ENCODE measurements at places on chromosomes 2 and 18. TPM values are rescaled to one million over a fixed set of nuclear protein-coding genes. Genes with fewer than 3 reads are reported as not detected.

GRCh38 chr2:241897231-241897916 lies 27.8 kb downstream of the RTP5 start:
- no peaks in the 10 kb centered on the region for H3K27me3 ChIP-seq
- no peak overlapping the region for H3K4me3 ChIP-seq
- H3K27ac ChIP-seq = no peak overlapping the region
- no peaks in the 10 kb centered on the region for H3K4me1 ChIP-seq

DNA sequence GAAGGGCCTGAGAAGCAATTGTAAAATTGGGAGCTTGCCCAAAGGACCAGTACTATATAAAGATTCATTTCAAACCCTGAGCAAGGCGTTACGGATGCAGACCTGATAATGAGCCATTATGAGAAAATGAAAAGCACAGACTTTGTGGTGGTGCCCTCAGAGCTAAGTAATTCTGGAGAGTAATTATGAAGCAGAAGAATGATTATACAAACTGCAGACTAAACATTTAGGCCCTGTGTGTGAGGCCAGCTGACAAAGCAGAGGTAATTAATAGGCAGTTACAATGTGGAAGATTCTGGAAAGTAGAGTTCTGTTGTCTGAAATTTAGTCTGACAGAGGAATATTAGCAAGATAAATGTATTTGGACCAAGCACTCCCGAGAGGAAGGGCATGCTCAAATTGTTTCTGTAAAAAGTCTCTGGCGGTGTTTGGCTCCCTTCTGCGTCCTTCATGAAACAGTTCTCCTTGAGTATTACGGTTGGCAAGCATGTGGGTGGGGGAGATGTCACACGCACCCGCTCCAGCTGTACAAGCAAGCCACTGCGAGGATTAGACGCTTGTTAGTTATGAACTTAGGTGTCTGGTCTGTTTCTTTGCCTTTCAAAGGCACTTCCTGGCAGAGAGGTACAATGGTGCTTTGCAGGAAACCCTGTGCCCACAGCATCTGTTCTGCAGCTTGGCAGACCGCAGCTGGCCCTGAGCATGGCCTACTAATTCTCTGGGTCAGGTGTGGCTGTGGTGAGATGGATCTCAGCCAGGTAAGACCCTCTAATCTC lies 45.5 kb downstream of the CDC42EP3 start:
- H3K36me3 ChIP-seq = no peaks in the 10 kb centered on the region
- no peaks in the 10 kb centered on the region for H3K27me3 ChIP-seq
- peak overlapping the region; percentile 68 for H3K27ac ChIP-seq
- no peaks in the 10 kb centered on the region for H3K4me1 ChIP-seq

ANKRD53 gene
- not detected for total RNA-seq

- no peak overlapping the region for H3K27ac ChIP-seq
- H3K4me1 ChIP-seq = peaks cover 38% of the 10 kb centered on the region
- no peaks in the 10 kb centered on the region for H3K36me3 ChIP-seq
- H3K27me3 ChIP-seq = no peaks in the 10 kb centered on the region
- no peak for DNase-seq
Measured at GRCh38 chr2:171084128-171084527, 76.6 kb downstream of the TLK1 start.

CCDC102B gene
- total RNA-seq = 1.5 TPM

NRBP1 gene
- total RNA-seq = 71.1 TPM

DNA sequence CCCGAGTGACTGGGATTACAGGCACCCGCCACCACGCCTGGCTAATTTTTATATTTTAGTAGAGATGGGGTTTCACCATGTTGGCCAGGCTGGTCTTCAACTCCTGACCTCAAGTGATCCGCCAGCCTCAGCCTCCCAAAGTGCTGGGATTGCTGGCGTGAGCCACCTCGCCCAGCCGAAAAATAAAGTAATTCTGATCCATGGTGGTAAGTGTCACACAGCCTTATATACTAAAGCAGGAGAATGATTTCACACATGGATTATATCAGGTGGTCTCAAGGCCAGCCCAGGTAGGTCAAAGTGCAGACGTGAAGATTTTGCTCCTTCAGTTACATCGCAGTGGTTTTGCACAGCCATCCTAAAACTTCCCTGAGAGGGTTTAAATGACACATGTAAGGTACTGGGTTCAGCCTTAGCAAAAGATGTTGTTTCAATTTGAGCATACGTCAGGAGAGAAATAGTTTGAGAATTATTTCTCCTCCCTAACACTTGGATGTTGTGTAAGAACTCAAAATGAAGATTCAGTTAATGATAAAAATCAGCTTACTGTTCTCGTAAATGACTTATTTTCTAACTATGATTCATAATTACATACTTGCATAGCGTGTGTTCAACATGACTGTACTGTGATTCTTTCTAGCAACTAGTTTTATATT lies 93.0 kb upstream of the SLC39A10 start:
- H3K4me3 ChIP-seq = no peak overlapping the region
- H3K27ac ChIP-seq = no peak overlapping the region
- peaks cover 32% of the 10 kb centered on the region for H3K4me1 ChIP-seq

- H3K4me1 ChIP-seq = no peaks in the 10 kb centered on the region
- no peak overlapping the region for H3K4me3 ChIP-seq
Measured at GRCh38 chr2:229810786-229811185, 96.4 kb upstream of the DNER start.

SRD5A2 gene
- not detected for total RNA-seq

CCDC74B gene
- 1.4 TPM for total RNA-seq

DNA sequence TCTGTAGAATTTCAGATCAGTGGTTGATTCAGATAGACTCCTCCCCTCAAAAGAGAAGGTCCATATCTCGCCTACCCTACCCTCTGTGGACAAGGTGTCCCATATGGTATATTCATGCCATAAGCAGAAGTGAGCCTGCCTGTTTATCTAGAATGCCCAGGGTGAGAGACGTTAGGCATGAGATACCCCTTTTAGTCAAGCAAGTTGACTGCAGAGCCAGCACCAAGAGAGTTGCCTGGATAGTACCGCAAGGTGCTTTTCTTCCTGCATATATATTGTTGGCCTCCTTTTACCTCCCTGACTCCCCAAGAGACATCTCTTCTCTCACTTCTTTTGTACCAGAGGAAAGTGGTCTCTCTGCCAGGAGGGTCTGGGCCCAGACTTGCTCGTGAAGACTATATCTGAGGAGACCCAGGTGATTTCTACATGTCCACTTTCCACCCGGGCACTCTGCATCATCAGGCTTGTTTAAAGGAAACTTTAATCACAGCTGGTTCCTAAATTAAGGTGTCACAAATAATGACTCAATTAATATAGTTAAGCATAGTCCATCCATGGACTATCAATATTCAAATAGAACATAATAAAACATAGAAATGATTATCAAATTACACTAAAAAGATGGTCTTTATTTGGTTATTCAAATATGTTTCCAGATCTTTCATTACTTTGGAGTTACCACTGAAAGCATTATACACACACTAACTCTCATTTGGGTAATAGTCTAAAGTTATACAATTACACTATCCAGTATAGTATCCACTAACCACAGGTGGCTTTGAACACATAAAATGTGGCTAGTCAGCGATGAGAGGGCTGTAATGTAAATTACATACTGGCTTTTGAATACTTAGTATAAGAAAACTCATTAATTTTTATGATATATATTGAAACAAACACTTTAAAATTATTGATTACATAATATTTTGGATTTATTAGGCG lies 4.1 kb downstream of the ITGA4 start:
- H3K27me3 ChIP-seq = peaks cover 13% of the 10 kb centered on the region
- H3K27ac ChIP-seq = peak overlapping the region; percentile 21
- H3K36me3 ChIP-seq = no peaks in the 10 kb centered on the region
- H3K4me3 ChIP-seq = no peak overlapping the region

GRCh38 chr2:46296216-46296839 lies 879 bp upstream of the EPAS1 start:
- no peaks in the 10 kb centered on the region for H3K4me1 ChIP-seq
- peak overlapping the region; percentile 86 for H3K4me3 ChIP-seq
- no peaks in the 10 kb centered on the region for H3K36me3 ChIP-seq
- DNase-seq = peak; percentile 49
- peak overlapping the region; percentile 88 for H3K27ac ChIP-seq

GRCh38 chr2:72289283-72289682 lies 141.6 kb upstream of the CYP26B1 start:
- no peaks in the 10 kb centered on the region for H3K36me3 ChIP-seq
- no peaks in the 10 kb centered on the region for H3K27me3 ChIP-seq
- no peak overlapping the region for H3K27ac ChIP-seq
- no peak overlapping the region for H3K4me3 ChIP-seq

Measured in transverse colon (tissue), 4 donors.